ENCODE measurements at places on chromosomes 5 and 9.
A peak's percentile ranks its signal among the peaks of the same experiment; 100 is the strongest.

DNA sequence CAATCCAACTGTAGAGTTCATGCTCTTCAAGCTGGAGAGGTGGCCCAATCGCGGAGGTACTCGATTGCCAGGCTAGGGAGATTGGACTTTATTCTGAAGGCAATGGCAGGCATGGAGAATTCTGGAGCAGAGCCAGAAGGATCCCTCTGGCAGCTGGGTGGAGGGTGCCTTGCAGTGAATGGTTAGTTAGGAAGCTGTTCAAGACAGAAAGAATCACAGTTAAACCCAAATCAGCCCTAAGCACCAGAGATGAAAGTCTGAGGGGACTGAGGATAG, 182.4 kb downstream of the RGS3 start:
- no peak for DNase-seq

- no peak for DNase-seq
Measured at GRCh38 chr5:149299451-149300054, 27.9 kb downstream of the AFAP1L1 start.

DNA sequence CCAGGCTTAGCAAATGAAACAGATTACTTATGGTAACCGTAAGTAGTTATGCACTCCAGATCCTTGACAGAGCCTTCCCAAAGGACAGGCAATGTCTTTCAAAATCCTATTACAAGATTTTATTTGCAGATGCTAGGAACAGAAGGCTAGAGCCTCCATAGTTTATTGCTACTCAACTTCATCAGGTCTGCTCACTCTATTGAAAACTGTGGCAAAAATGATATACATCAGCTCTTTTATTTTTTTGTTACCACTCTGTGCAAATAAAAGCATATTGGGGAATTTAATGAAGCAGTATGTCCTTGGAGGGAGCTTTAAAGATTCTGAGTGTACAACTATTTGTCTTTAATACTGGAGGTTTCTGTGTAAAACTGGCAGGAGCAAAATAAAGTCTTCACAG, 46.5 kb downstream of the SLC44A1 start:
- no peak for DNase-seq

- no peak for DNase-seq
Measured at GRCh38 chr9:89745601-89746376, 141.0 kb downstream of the GADD45G start.

GRCh38 chr9:14433351-14434157, 119.6 kb upstream of the NFIB start:
- DNase-seq: peak; percentile 63

GRCh38 chr5:111636736-111637135, 120.3 kb downstream of the NREP start:
- no peak for DNase-seq

GRCh38 chr9:110814159-110814558, 145.6 kb downstream of the MUSK start:
- DNase-seq: no peak

DNA sequence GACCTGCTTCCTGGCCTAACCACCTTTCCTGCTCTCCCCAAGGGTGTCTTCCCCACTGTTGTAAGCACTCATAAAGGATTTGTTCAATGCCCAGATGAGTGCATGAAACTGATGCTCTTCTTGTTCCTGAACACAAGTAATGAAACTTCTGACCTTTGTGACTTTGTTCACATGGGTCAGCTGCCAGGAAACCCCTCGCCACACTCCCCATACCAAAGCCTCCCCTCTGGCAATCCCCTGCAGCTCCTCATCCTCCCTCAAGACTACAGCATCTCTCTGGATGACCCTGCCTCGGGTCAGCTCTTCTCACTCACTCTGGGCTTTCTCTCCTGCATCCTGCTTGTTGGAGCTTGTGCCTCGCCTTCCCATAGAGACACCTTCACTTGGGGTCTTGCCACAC, 72.2 kb upstream of the SPTLC1 start:
- DNase-seq: no peak

DNA sequence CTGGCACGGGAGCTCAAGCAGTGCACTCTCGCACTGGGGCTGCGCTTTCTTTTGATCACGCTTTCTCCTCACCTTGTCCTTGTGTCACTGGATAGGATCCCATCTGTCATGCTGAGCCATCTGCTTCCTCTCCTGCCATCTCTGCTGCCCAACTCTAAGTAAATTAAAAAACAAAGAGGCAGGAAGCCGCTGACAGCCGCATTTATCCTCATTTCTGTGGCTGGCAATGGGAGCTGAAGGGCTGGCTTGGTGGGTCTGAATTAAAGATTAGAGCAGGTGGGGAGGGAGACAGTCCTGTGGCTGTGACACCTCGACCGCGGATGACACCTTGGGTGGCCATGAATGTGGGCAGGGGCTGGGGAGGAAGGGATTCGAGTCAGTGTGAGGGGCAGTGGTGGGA, 159.2 kb upstream of the ALDH1B1 start:
- DNase-seq: no peak

GRCh38 chr5:154015071-154015693, 23.5 kb downstream of the FAM114A2 start:
- DNase-seq: no peak

GRCh38 chr9:133956520-133957076, 35.5 kb downstream of the VAV2 start:
- peak; percentile 17 for DNase-seq

DNA sequence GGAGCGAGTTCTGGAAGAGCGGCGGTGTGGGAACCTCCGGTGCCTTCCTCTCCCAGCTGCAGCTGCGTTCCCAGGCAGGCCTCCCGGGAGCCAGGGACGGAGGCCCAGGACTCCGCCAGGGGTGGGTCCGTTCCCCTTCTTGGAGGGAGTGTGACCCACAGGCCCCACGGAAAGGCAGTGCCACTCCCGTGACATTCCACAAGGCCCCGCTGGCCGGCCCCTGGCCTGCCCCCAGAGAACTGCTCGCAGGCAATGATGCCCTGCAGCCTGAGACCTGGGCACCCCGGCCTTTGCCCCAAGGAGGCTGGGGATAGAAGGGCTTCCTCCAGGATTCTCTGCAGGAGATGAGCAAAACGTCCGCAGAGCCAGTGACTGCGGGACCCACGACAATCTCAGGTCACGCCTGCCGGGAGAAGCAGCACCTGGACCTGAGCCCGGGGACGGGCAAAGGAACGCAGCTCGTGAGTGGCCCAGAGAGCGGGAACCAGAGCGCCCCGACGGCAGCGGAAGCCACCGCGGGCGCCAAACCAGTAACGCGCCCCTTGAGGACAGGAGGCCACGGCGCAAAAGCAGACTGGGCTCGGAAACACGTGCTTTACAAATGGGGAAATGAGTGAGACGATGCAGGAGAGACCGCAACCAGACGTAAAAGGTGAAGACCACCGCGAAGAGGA, 9.3 kb downstream of the OBP2B start:
- DNase-seq: peak; percentile 15

DNA sequence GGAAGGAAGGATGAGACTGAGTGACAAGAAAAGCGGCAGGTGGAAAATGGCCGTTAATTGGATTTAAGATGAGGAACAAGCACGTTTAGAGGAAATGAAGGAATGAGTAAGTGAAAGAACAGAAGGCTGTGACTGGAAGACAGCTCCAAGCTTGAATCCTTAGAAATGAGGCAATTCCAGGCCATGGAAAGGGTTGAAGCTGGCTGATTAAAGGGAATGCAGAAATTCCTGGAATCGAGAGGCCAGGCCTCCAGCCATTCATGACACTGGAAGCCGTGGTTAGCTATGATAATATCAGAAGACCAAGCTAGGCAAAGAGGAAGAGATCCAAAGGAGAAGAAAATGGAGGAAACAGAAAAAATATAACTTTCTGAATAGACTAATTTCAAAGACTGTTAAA, 84.2 kb downstream of the ARL15 start:
- no peak for DNase-seq
